ENCODE measurements at places on chromosomes 2 and 18. TPM values are rescaled to one million over a fixed set of nuclear protein-coding genes. Genes with fewer than 3 reads are reported as not detected.

DNA sequence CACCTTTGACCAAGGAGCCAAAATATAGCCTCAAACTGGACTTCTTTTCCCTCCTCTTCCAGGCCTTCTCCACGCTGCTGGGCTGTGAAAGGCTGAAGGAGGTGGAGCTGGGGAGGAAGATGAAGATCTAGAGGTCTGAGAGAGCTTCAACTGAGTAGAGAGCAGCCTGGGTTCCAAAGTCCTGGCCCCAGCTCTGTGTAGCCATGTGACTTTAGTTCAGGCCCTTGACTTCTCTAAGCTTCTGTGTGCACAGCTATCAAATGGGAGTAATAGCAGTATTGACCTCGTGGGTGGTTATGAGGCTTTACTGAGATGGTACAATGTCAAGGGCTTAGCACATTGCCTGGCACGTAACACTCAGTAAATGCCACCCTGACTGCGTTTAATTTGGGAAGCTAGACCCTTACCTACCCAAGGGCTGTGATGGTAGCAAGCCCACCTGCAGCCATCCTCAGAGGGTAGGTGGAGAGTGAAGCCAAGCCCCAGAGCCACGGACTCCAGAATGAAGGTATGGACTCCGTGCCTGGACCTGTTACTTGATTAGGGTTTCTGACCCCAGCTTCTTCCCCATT, 38.4 kb downstream of the SERTAD2 start:
- DNase-seq, result no peak

The CCDC74A gene
- polyA plus RNA-seq, result not detected

The AQP12A gene
- polyA plus RNA-seq, result not detected

DNA sequence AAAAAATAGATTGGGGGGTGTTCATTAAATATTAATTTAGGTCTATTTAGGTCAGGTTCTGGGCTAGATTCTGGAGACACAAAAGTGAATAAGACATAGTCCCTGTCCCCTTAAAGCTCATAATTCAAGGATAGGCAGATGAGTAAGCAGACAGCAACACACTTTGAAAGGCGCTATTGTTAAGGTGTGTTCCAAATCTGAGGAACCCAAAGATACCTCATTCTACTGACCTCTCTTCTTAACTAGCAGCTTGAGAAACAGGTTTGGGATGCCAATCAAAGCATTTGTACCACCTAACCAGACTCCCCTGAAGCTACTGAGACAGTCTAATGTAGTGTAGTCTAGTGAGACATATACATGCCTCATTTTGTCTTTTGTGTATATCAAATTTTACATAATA, 34.8 kb downstream of the SEMA4F start:
- DNase-seq, result no peak

DNA sequence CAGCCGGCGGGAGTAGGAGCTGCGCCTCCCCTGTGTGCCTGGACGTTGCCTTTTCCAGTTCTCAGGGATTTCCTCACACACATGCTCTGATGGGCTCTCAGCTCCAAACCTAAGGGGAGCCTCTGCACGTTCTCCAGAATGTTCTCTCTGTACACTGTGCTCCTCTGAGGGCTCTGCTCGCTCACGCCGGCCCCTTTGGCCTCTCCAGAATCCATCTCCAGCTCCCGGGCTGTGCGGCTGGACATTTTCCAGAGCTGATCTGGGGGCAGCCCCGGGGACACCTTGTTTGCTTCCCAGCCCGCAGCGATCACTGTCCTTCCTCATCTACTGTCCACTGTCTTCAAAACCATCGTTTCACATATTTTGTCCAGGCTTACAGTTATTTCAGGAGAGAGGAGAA, 245.4 kb upstream of the HDAC4 start:
- no peak for DNase-seq

DNA sequence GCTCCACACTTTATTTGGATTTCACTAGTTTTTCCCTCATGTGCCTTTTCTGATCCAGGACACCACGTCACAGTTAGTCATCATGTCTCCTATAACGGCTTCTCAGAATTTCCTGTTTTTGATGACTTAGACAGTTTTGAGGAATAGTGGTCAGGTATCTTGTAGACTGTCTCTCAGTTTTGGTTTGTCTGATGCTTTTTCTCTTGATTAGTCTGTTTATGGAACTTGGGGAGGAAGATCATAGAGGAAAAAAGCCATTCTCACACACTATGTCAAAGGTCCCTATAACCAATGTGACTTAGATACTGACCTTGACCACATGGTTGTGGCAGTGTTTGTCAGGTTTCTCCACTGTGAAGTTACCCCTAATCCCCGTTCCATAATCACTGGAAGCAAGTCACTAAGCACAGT, 89.0 kb downstream of the RAPH1 start:
- DNase-seq, result no peak

DNA sequence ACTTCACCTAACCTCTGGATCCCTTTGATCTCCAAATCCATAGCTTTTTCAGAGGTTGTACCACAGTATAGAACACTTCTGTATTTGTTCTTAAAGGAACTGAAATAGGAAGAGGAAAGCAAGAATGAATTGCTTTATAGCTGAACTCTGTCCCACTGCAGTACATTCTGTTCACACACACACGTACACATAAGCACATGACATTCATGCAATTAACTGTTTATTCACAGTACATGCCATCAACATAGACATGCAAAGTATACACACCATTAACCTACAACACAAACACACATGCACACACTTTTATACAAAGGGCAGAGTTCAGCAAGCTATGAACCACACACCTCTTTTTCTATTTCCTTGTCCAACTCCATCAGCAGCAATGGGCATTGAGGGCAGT, 43.2 kb downstream of the MRPL33 start:
- no peak for DNase-seq

The RGPD3 gene
- not detected for polyA plus RNA-seq

DNA sequence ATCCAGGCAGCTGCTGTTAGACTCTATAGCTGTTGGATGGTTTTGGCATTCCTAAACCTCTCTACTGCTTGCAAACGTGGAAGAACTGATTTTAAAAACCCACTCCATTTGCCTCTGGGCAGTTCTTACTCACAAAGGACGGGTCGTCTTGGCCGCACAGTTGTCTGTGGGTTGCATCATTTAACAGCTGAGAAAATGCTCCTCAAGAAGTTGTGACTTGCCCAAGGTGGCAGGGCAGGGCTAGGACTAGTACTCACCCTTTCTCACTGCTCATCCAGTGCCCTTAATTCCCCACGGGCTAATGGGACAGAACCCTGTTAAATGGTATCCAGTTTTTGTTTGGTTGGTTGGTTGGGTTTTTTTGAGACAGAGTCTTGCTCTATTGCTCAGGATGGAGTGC, 997 bp upstream of the DRC1 start:
- no peak for DNase-seq

- no peak for DNase-seq
Observed at GRCh38 chr2:219059375-219059724, 1.4 kb downstream of the IHH start.

- DNase-seq, result no peak
Observed at GRCh38 chr2:19857100-19857499, 44.7 kb downstream of the TTC32 start.

GRCh38 chr2:101036562-101036961, 34.5 kb downstream of the RPL31 start:
- no peak for DNase-seq

DNA sequence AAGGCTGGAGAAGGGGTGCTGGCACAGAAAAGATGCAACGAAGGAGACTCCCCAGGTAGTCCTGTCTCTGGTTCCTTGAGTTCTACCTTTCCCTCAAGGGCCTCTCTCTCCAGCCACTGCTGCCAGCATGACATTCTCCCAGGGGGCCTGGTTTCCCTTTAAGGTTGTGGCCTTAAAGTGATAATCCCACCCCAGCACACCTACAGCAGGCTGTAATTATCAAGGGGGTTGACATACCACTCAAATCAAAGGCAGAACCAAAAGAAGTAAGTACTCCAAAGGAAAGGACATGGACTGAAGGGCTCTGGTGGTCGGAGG, 127.4 kb upstream of the MSH6 start:
- DNase-seq, result no peak

GRCh38 chr2:103172821-103173220, 411.0 kb downstream of the TMEM182 start:
- no peak for DNase-seq

DNA sequence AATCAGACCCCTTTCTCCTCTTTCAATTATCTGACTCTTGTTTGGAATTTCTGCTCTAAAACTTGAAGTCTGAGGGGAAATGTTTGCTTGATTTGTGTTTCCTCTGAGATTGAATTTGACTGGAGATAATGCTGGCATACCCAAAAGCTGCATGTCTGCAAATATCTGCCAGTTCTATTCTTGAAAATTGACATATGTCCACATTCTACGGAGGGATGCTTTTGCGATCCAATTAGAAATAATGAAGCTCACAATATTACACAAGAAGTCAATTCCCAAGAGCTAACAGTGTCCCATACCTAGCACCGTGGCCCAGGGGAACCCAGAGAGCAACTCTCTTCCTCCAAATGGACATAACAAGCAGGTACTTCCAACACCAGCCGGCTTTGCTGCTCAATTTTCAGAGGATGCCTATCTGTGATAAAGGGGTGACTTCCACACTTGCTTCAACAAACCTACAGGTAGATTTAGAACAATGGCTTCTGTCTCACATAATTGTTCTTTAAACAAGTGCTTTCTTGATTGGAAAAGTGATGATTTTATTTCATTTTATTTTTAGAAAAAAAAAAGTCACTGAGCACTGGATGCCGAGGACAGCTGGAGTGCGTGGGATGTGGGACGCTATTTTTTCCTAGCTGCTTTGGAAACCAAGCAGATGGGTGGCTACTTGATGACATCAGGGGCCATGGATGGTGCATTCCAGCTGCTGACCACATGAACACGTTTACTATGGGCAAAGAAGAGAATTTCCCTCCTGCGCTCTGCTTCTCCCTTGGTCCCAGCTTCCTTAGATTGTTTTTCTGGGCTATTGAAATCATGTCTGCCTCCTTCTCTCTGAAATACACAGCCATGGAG, 488.9 kb downstream of the RNF144A start:
- DNase-seq, result no peak

The TUBA4B gene
- polyA plus RNA-seq, result not detected

DNA sequence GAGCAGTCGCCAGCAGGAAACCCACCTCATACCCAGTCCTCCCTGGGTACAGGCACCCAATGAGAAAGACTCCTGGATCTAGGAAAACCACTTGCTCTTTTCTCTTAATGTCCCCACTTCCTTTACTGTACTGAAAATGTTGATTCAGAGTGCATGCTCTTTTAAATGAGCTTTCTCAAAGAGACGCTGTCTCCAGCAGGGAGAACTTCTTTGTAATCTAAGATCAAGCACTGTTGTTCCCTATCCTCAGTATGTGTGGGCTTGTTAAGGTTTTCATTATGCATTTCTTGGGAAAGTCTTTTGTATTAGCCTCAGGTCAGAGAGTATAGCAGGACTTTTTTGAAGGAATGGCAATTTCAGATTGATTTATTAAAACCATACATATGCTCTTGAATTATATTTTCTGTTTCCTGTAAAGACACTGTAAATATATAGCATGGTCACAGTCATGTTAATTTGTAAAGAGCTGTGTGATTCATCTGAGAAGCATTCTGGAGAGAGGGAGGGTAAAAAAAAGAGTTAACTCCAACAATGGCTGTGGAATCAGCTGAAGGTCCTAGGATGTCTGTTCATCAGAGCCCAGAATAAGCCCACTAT, 178.1 kb downstream of the MGAT5 start:
- DNase-seq, result no peak

DNA sequence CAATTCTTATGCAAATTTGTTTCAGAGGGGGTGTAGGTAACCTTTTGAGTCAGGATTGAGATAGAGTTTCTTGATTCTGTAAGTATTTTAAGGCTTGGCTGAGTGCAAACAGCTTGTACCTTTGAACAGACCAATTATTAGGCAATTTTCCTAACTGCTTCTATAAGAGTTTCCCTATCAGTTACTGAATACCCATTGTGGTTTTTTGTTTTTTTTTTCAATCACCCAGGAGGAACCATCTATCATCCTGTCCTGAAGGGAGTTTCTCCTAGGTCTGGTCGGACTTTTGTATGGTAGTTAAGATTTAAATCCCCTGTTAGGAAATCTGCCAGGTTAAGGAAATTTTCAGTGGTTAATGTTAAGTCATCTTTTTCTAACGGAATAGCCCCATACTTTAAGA, 319.4 kb upstream of the SLC39A10 start:
- DNase-seq, result no peak

DNA sequence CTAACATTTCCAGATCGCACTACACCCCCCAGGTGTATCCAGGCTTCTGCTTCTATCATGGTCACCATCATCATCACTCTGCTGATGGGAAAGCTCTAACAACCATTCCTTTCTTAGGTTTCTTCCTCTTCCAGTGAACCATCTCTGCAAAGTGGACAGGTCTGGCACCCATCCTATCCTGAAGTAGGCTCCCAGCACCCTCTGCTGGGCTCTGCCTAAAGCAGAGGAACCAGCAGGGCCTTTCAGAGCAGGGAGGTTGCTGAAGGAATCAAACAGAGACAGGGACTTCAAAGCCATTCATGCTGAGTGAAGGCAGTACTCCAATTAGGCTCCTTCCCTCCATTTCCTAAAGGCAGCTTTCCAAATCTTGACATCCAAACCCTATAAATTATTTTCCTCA, 27.2 kb upstream of the SATB2 start:
- no peak for DNase-seq
